ELR (cell line): ENCODE measurements at places on chromosomes 16 and 17.

- no peak for DNase-seq
Measured at GRCh38 chr17:66604376-66604775, 230.5 kb upstream of the CACNG5 start.

- no peak for DNase-seq
Measured at GRCh38 chr16:69927056-69927757, 23.9 kb upstream of the CLEC18A start.

- DNase-seq = no peak
Measured at GRCh38 chr17:49452661-49453060, 38.0 kb upstream of the PHB1 start.

DNA sequence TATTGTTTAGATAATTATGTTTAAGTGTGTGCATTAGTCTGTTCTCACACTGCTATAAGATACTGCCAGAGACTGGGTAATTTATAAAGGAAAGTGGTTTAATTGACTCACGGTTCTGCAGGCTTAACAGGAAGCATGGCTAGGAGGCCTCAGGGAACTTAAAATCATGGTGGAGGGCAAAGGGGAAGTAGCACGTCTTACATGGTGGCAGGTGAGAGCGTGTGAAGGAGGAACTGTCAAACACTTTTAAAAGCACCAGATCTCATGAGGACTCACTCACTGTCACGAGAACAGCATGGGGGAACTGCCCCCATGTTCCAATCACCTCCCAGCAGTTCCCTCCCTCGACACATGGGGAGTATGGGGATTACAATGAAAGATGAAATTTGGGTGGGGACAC lies 203.5 kb upstream of the GOT2 start:
- no peak for DNase-seq

- no peak for DNase-seq
Measured at GRCh38 chr17:17325816-17326215, 22.6 kb downstream of the NT5M start.

- DNase-seq = no peak
Measured at GRCh38 chr16:2468725-2469398, 2.2 kb upstream of the NTN3 start.

GRCh38 chr17:49646391-49647255 lies 31.3 kb downstream of the SPOP start:
- DNase-seq = peak; percentile 89

DNA sequence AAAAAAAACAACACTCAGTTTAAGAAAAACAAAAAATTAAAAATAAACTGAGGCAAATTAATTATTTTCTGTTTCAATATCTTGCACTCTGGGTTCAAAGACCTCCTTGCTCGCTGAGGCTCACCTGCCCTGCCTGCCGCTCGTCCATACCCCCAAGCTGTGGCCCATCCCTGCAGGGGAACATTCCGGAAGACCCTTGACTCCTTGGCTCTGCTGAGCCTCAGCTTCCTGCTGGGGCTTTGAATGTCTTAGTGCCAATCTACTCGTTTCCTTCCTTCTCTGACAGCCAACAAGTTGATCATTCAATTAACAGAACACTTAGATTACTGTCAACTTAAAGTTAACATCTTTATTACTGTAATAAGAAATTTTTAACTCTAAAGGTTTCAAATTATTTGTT lies 24.3 kb downstream of the G6PC1 start:
- no peak for DNase-seq

DNA sequence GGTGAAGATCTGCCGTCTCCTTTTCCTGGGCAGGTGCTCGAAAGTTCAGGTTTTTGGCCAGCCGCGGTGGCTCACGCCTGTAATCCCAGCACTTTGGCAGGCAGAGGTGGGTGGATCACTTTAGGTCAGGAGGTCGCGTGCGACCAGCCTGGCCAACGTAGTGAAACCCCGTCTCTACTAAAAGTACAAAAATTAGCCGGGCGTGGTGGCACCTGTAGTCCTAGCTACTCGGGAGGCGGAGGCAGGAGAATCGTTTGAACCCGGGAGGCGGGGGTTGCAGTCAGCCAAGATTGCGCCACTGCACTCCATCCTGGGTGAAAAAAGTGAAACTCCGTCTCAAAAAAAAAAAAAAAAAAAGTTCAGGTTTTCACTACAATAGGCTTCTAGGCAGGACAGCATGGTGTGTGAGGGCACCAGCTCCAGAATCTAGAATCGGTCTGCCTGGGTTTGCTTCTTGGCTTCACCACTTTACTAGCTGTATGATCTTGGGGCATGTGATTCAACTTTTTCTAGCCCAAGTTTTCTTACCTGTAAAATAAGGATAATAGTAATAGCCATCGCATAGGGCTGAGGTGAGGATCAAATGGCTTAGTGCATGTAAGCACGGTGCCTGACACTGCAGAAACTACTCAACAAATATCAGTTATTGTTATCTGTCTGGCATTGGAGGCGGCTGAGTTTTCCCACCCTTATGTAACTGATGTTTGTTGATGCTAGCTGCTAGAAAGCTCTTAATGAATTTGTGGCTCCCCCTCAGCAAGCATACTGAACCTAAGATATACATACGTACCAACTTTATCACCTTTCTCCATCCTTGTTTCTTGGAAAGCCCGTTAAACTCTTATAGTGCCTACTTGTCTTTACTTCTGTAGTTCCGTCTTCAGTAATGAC lies 1.3 kb downstream of the PSMD12 start:
- no peak for DNase-seq

- DNase-seq = peak; percentile 79
Measured at GRCh38 chr17:49108318-49108717, 24.3 kb upstream of the B4GALNT2 start.

- no peak for DNase-seq
Measured at GRCh38 chr17:66971264-66971663, 6.8 kb downstream of the CACNG4 start.

DNA sequence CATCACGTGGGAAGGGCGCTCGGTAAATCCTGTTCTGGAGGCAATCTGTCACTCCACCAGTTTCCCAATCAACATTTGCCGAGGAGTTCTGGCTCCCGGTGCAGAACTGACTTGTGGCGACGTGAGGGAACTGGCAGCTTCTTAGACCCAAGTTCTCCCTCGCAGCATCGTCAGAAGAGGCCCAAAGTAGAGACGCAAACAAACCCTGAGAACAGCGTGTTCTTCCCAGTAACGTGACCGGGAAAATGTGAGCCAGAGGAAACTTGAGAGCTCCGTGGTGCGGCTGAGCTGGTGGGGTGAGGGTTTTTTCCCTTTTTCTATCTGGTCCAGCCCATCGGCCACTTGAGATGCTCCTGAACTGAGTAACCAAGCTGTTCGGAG lies 158.9 kb upstream of the CACNG5 start:
- DNase-seq = no peak

GRCh38 chr16:88591577-88592021 lies 21.4 kb downstream of the ZC3H18 start:
- no peak for DNase-seq

DNA sequence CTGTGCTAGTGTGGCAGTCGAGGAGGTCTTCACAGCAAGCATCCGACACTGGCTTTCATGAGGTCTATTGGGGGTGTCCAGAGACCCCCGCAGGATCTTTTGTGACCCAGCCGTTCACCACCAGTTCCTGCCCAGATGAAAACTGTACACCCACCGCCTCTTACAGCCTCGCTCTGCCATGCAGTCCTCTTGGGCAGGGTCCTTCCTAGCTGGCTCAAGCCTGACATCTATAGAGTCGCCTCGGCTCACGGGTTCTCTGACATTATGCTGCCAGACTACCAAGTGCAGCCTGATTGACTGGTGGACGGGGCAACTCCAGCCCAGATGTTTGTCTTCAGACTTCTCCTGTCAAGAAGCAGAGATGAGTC lies 14.6 kb upstream of the CLEC10A start:
- no peak for DNase-seq

- no peak for DNase-seq
Measured at GRCh38 chr16:66695935-66696668, 441 bp downstream of the CMTM4 start.

DNA sequence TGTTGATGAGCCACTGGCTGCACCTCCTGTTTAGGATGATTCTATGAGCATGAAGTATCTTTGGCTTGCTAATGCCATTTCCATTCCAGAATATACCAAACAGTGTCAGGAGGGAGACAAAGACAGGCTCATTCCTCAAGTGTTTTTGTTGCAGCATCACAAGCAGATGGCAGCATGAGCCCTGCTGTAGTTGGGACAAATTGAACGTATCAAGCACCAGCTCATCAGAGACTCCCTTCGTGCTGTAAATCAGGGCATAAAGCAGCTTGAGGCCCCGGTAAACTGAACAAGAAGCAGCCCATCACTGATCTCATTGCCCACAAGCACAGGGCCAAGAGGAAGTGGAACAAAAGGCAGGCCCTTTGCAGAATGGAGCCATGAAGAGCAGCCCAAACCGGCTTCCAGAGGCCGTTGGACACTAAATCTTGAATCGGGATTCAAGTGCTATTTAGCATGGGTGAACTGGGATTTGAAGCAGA lies 45.9 kb upstream of the HS3ST3A1 start:
- DNase-seq = no peak

DNA sequence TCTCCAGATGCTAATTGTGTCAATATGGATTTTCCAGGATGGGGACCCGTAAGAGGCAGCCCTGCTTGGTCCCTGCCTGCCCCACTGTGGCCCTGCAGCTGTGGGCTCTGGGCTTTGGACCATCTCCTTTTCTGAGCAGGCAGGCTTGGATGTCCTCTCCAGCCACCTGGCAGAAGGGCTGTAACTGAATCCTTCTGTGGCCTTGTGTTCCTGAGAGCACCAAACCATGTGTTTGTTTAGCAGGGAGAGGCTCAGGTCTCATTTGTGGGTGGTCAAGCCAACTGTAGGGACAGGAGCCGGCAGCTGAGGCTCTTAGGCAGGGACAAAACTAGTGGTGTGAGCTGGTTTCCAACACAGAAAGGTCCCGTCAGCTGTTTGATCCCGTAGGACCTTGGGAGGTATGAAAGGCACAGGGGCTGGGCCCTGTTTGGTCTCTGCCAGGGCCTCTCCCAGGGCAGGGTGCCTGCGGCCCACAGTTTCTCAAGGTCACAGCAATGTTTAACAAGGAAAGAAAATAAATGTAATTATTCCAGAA lies 18.5 kb downstream of the SEC14L5 start:
- DNase-seq = no peak

DNA sequence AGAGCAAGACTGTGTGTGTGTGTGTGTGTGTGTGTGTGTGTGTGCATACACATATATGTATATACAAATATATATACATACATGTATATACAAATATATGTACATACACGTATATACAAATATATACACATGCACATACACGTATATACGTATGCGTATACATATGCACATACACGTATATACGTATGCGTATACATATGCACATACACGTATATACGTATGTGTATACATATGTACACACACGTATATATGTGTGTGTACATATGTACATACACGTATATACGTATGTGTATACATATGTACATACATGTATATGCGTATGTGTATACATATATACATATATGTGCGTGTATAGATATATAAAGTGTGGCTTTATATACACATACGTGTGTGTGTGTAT lies 31.4 kb downstream of the SPHK1 start:
- no peak for DNase-seq

- DNase-seq = peak; percentile 96
Measured at GRCh38 chr16:68668266-68668665, 23.2 kb downstream of the CDH3 start.

DNA sequence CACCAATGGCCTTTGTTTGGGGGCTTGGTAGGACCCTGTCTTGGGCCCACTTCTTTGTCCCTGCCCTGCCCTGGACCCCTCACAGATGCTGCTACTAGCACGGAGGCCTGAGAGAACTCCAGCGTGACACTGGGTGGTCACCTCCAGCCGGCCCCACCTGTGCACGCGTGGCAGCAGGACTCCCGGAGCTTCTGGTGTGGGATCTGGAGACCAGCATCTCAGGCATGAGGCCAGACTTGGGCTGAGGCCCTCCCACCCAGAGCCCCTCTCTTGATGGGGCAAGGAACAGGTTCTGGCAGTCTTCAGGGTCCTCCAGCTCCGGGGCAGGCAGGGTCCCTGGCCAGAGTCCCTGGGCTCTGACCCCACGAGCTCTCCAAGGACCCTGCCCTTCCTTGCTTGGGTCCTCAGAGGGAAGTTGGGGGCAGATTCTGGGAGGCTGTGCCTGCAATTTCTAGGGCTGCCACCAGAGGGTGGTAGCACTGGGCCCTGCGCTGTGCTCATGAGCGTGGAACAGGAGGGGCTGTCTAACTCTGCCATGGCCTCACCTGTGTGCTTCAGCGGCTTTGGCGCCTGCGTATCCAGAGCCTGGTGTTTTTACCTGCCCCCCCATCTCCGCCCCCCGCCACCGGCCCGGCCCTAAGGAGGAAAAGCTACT lies 3.1 kb upstream of the BAIAP3 start:
- no peak for DNase-seq

DNA sequence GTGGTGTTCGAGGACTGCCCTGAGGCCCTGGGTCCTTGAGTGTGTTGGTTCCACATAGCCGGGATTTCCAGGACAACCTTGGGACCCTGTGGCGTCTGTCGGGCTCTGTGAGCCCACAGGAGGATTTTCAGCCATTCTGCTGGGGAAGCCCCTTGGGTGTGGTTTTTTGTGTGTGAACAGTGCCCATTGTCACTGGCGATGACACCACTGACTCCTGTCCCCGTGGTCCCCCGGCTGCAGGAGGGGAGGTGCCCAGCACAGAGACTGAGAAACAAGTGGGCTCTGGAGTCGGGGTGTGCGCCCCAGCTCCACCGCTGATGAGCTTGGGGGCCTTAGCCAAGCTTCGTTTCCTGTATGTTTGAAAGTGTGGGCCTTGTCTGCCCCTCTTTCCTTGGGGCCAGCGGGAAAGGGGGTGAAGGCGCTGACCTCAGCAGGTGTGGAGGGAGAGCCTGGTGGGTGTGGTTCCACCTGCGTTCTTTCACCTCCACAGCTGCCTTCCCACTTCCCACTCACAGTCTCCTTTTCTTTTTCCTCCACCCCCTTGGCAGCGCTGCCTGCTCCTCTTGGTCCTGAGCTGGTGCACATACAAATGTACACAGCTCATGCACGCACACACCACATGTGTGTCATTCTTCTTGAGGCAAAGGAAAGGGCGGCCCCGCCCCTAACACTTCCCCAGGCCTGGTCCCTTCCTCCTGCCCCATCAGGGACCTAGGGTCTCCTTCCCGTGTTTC lies 16.1 kb downstream of the MGRN1 start:
- no peak for DNase-seq

DNA sequence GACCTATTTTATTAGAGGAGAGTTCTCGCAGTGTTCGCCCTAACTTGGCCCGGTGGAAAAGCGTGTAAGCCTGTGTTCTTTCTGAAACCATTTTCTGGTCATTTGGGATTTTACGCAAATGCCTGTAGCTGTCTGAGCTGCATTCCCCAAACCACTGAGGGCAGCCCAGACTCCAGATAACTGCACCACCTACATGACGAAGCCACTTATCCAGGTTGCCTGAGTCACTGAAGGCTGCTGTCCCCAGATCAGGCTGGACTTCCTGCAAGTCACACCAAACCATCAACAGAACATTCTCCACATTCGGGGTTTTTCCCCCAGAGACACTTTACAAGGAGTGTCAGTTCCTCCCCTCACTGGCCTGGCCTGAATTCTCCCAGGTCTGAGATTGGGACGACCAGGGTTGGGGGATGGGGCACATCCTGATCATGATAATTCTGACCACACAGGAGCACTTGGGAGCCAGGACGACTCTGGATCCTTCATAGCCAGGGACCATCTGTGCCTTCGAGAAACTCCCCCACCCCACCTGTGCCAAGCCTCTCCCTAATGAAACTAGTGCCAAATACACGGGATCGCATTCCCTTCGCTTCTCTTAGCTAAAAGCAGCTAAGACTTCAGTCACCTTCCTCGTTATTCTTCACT lies 2.3 kb downstream of the RPRML start:
- DNase-seq = peak; percentile 38

GRCh38 chr16:74601126-74601871 lies 5.6 kb downstream of the GLG1 start:
- DNase-seq = peak; percentile 70
